ENCODE measurements at places on chromosomes 1 and 21.

DNA sequence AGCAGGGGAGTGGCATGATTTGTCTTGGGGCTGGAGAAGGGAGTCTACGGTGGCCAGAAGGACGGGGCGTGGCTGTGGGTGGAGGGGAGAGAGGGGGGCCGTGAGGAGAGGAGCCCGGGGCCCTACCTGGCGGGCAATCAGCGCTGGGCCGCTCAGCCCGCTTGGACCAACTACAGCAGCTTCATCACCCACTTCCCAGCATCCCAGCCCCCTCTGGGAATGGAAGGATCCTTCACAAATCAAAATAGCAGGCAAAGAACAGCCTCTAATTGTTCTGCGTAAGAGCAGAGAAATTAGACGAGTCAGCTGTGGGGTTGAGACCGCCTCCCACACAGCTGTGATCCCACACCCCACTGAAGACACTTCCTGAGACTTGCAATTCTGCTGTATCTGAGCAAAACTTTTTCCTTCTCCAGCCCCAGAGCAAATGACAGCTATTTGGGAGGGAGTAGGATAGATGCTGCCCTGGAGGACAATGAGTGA is 43.5 kb downstream of the OPRD1 start:
- DNase-seq = no peak

- DNase-seq = no peak
Measured at GRCh38 chr1:59641836-59642235, 172.9 kb upstream of the HOOK1 start.

DNA sequence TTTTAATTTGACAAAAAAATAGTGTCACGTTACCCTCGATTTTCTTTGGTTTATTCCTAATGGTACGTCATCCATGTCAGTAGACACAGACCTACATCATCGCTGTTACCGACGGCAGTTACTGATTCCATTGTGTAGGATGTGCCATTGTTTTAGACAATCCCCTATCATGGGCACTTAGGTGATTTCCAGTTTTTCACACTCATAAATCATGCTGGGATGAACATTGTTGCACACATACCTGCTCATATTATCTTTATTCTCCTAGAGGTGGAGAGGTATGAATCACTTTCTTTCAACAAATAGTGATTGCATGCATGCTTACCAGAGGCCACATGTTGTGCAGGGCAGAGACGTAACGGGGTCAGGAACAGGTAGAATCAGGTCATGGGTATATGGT is 79.7 kb upstream of the EFHD2 start:
- no peak for DNase-seq

- no peak for DNase-seq
Measured at GRCh38 chr1:92363401-92363800, 64.5 kb downstream of the RPAP2 start.

DNA sequence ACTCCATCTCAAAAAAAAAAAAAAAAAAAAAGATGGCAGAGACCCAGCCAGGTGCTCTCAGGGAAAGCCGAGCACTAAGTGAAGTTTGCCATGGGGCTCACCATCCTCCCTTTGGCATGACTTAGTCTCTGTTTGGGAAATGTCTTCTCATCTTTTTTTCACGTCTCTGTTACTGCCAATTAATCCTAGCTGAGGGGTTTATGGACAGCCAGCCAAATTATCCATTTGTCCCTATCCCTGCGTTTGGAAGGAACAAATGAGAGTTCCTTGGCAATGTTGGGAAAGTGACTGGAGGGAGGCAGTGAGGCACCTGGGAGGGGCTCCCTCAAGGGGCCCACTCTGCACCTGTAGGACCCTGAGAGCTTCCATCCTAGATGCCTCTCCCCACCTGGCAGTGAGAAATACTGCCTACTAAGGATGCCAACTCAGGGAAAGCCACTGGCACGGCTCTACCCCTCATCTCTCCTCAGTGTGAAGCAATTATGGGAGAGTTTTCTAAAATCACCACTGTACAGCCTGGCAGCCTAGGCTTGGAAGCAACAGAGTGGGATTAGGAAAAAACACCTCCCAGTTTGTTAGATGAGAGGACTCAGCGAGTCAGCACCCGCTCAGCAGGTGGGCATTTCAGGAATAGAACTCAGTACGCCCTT is 19.8 kb upstream of the SLC2A7 start:
- DNase-seq = no peak

- no peak for DNase-seq
Measured at GRCh38 chr1:222790115-222790514, 24.7 kb upstream of the DISP1 start.

- DNase-seq = no peak
Measured at GRCh38 chr1:224884361-224884801, 45.1 kb upstream of the DNAH14 start.

DNA sequence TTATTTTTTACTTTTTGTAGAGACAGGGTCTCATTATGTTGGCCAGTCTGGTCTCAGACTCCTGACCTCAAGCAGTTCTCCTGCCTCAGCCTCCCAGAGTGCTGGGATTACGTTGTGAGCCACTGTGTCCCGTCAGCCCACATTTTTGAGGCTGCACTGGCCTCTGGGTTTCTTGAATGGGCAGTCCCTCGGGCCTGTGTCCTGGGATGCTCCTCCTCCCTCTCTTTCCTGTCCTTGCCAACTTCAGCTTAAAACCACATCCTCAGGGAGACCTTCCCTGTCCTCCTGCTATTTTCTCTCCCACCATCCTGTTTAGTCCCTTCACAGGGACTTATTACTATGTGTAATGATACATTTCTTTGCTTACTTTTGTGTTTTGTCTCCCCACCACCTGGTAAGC is 31.4 kb upstream of the LYST start:
- DNase-seq = no peak

- DNase-seq = no peak
Measured at GRCh38 chr21:25385911-25386474, 221.3 kb downstream of the MRPL39 start.

GRCh38 chr1:186843226-186843625 is 14.5 kb downstream of the PLA2G4A start:
- no peak for DNase-seq

DNA sequence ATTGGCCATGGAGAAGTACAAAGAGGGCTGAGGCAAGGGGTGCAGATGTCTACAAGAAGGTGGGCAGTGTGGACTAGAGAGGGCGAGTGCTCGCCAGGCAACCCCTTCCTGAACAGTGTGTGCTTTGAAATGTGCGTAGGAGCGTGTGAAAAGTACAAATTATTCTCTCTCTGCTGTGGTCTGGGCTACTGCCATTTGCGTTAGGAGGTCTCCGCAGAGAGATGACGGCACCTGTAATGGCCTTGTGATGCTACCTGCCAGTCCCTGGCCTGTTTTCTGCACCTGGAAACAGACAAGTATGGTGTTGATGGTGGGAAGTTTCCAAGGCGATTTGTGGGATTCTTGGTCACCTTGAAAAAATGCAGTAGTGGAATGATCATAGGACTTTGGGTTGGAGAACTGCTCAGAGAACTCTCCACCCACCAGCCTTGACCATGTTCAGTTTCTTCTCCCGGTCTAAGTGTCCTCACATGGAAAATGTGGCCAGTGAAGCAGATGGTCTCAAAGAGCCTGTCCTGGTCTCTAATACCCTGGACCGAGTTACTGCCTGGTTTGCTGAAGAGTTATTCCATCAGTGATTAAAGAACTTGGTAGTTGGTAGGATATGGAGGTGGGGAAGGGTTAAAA is 74.5 kb downstream of the MRPS6 start:
- DNase-seq = no peak

GRCh38 chr21:38159355-38159754 is 97.4 kb upstream of the KCNJ15 start:
- no peak for DNase-seq

- DNase-seq = no peak
Measured at GRCh38 chr1:223702735-223703667, 9.3 kb upstream of the CAPN2 start.

DNA sequence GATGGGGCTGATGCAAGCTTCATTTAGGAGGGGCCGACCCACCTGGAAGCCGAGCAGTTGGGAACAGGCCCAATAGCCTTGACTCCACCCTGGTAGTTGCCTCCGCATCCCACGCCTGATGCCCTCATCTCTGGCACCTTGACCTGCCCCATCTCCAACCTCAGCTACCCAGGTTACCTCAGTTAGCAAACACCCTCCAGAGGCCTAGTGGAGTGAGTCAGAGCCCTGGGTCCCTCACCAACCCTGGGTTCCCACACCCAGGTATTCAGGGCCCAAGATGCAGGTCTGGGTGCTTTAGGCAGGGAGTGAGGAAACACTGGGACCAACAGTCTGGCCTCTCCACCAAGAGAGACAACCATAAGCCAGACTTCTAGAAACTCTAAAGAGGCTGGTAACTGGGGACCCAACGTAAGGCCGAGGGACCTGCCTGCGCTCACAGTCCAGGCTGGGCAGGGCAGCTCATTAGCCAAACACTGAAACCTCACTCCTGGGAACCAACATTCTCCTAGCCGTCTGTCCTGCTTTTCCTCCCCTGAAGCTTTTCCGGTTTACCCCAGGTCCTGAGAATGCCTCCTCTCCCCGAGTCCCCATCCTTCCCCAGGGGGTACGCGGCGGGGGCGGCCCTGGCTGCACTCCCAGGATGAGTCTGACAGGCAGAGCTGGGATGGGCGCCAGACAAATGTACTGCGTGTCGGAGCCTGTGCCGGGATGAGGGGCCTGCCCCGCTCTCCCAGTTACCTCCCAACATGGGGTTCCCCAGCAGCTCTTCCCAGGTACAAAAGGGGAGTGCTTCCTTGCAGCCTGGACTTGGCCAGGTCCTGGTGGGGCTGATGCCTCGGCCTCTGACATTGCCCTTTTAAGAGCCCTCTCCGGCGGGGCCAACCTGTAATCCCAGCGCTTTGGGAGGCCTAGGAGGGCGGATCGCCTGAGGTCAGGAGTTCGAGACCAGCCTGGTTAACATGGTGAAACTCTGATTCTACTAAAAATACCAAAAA is 8.9 kb upstream of the CELSR2 start:
- DNase-seq = no peak

GRCh38 chr1:10835421-10835820 is 39.0 kb upstream of the CASZ1 start:
- DNase-seq = no peak

DNA sequence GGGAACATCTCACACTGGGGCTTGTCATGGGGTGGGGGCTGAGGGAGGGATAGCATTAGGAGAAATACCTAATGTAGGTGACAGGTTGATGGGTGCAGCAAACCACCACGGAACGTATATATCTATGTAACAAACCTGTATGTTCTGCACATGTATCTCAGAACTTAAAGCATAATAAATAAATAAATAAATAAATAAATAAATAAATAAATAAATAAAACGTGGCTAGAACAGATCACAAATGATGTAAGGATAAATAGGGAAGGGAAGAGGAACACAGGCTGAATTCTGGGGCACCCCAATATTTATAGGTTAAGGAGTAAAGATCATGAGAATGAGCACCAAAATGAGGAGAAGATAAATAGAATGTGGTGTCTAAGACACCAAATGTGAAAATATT is 592.2 kb downstream of the AMY1C start:
- DNase-seq = no peak

GRCh38 chr1:236524142-236524894 is 536 bp downstream of the LGALS8 start:
- DNase-seq = peak; percentile 45

- DNase-seq = peak; percentile 18
Measured at GRCh38 chr1:36285443-36286101, 20.6 kb upstream of the SH3D21 start.

DNA sequence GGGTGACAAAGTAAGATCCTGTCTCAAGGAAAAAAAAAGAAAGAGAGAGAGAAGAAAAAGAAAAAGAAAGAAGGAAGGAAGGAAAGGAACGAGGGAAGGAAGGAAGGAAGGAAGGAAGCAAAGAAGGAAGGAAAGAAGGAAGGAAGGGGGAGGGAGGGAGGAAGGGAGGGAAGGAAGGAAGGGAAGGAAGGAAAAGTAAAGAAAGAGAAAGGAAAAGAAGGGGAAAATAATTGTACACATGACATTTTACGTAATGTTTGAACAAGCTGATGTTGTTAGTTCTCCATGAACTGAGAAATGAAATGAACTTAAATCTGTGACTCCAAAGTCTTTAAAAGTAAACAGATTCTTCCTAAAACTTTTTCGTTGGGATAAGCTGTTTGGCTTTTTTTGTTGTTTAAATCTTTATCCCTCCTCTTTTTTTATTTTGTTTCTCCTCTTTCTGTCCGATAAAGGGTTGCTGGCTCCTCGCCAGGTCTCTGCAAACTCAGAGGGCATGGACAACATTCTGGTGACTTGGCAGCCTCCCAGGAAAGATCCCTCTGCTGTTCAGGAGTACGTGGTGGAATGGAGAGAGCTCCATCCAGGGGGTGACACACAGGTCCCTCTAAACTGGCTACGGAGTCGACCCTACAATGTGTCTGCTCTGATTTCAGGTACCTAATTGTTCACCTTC is 59.8 kb downstream of the IL12RB2 start:
- no peak for DNase-seq

GRCh38 chr1:229856009-229856650 is 210.9 kb upstream of the GALNT2 start:
- no peak for DNase-seq

GRCh38 chr1:219991511-219991810 is 54.8 kb downstream of the EPRS1 start:
- no peak for DNase-seq

DNA sequence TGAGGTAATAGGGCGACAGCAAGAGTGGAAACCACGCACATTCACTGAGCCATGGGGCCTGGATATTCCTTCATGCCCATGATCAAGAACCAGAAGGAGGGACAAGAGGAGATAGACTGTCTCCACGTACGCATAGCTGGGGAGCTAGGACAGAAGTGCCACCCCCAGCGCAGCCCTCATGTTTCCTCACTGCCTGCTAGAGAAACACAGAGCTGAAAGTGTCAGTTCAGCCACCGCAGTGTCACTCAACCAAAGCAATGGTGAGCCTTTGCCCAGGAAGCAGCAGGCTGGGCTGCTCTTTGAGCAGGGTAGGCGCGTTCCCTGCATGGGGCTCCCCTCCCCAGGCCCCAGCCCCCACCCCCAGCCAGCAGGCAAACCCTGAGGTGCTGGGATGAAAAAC is 68.5 kb downstream of the STUM start:
- DNase-seq = no peak

DNA sequence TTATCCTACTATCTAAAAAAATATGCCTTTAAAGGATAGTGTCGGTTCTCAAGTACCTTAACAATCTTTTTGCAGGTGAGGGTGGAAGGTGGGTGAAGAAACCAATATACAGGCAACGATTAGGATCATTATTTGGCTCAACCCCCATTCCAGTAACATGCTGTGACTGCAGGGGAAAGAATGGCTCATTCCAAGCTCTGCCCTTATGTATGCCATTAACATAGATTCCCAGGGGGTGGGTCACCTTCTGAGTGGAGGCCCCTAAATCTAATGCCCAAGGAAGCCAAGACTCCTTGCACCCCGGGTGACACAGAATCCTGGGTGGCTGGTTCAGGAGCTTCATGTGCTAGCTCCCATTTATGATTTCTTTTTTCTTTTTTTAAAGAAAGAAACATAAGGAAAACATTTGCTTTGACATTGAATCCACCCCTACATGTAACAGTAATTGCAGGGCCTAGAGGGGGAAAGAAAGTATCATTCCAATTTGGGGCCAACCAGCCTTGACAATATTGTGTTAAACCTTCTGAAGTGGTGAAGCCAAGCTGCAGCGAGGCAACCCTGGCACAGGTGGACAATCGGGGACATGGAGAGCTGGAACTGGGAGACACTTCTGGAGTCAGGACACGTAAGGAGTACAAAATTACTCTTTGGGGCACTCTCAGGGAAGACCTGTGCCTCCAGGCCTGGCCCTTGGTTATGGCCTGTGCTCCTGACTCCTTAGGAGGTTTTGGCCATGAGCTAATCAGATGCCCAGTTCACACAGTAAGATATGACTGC is 200.3 kb downstream of the PBX1 start:
- DNase-seq = no peak

GRCh38 chr1:48681476-48682305 is 95.0 kb downstream of the BEND5 start:
- no peak for DNase-seq

- no peak for DNase-seq
Measured at GRCh38 chr21:37828556-37828955, 87.7 kb downstream of the KCNJ6 start.

- DNase-seq = no peak
Measured at GRCh38 chr1:199855580-199855979, 171.9 kb upstream of the NR5A2 start.
